Spinal cord (tissue), 10 donors: ENCODE measurements at places on chromosomes 11 and 22. TPM values are rescaled to one million over a fixed set of nuclear protein-coding genes. Genes with fewer than 3 reads are reported as not detected.

The FOLR2 gene
- 34.1 TPM for total RNA-seq

The BIK gene
- 0.50 TPM for total RNA-seq

DNA sequence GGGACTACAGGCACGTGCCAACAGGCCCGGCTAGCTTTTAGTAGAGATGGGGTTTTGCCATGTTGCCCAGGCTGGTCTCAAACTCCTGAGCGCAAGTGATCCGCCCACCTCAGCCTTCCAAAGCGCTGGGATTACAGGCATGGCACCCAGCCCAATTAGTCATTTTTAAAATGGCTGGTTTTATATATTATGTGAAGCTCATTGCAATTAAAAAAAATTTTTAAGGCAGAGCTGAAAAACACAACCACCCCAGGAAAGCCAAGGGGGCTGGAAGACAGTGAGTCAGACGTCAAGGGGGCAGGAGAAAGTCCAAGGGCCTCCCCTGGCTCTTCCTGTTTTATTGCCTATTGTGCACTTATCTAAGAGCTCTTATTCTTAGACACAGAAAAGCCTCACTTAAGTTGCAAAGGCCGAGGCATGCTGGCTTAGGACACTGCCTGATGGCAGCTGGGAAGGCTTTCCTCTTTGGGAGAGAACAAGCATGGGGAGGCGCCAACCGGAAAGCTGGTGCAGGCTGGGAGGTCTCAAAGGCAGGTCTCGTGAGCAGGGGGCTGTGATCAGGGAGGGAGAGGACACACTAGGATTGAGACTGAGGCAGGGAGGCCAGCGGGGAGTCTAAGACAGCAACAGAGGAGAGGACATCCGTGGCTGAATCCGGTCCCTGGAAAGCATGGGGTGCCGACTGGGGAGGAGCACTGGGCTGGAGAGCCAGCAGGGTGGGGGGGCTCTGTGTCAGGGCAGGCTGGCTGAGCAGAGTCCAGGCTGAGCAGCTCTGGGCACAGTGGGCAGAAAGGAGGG lies 11.1 kb upstream of the OSM start:
- no peak overlapping the region for H3K4me3 ChIP-seq
- no peak for DNase-seq
- peak overlapping the region; percentile 76 for H3K27ac ChIP-seq
- peaks cover 4% of the 10 kb centered on the region for H3K36me3 ChIP-seq
- H3K27me3 ChIP-seq, result no peaks in the 10 kb centered on the region

- H3K36me3 ChIP-seq, result no peaks in the 10 kb centered on the region
- H3K4me3 ChIP-seq, result no peak overlapping the region
- no peaks in the 10 kb centered on the region for H3K4me1 ChIP-seq
- no peaks in the 10 kb centered on the region for H3K27me3 ChIP-seq
- H3K27ac ChIP-seq, result no peak overlapping the region
These were observed 316.8 kb upstream of the MPPED2 start for GRCh38 chr11:30902929-30903328.
